ENCODE measurements at places on chromosomes 7 and 10.

DNA sequence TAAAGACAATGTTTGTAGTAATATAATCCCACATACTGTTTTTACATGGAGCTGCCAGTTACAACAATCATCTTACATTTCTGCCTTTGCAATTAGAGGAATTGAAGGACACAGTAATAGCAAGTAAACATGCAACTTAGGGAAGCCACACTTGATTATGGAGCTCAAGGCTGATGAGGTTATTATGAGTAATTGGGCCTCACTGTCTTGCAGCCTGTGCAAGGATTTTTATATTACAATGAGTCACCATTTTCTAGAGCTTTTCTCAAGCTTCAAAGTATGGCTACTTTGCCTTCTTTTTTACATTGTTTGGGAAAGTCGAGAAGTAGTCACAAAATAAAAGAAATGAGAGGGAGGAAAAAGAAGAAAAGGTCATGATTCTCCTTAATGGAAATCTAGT is 226.4 kb downstream of the KIAA1217 start:
- no peak overlapping the region for H3K4me3 ChIP-seq
- H3K27ac ChIP-seq, result no peak overlapping the region
- H3K36me3 ChIP-seq, result peaks cover 51% of the 10 kb centered on the region
- no peaks in the 10 kb centered on the region for H3K27me3 ChIP-seq

DNA sequence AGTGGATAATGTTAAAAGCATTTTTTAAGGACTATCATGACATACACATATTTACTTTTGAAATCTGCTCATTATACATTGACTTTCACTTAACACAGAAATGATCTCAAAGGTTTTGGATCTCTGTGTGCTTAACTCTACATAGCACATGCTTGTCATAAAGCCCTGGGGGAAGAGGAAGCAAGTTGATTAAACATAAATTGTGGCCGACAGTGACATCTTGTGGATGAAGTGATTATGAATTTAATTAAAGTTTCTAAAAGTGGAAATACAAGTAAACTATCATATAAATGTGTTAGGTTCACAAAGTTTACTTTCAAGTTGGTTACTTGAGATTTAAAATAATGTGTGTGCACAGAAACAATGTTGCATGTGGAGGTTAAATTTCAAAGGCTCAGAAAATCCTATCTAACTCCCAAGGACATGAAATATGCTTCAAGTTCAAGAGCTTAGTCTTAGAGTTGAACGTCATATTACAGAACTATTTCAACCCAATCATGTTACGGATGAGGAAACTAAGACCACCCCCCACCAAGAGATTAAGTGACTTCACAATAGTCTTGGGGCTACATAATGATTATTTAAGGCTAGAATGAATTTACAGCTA is 1247.8 kb downstream of the GATA3 start:
- H3K27ac ChIP-seq, result no peak overlapping the region
- no peaks in the 10 kb centered on the region for H3K27me3 ChIP-seq
- no peaks in the 10 kb centered on the region for H3K36me3 ChIP-seq
- DNase-seq, result no peak

DNA sequence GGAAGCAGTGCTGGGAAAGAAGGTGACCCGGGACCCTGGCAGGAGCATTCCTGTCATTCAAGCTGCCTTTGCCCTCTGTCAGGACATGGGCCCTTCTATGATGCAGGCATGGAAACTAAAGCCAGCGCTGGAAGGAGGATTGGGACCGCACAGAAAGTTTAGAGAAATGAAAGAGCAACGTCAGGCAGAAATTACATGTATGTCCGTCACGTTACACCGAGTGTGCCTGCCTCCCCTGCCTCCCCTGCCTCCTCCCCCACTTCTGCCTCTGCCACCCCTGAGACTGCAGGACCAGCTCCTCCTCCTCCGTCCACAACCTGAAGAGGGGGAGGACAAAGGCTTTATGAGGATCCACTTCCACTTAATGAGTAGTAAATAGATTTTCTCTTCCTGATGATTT is 13.9 kb upstream of the PWWP2B start:
- no peak for DNase-seq
- H3K4me3 ChIP-seq, result no peak overlapping the region

- no peak overlapping the region for H3K4me3 ChIP-seq
- H3K27me3 ChIP-seq, result no peaks in the 10 kb centered on the region
- peaks cover 64% of the 10 kb centered on the region for H3K4me1 ChIP-seq
- no peak for DNase-seq
- peak overlapping the region; percentile 71 for H3K27ac ChIP-seq
These were observed 4.8 kb downstream of the GSTO1 start for GRCh38 chr10:104259456-104259855.

DNA sequence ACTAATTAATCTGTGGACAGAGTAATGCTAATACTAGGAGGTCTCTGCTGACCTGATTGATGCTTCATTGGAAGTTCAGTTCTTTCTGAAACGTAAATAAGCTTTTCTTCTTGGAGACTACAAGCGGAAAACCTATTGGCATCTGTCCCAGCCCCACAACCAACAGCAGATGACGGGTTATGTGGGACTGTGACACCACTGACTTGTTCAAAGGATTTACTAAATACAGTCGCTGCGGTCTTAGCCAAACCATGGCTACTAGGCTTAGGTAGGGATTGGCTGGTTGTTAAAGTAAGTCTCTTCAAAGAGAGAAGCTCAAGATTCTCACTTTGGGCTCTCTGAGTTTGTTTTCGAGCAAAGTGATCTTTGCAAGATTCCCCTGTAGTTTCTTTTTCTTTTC is 68.3 kb downstream of the HYCC1 start:
- no peak overlapping the region for H3K4me3 ChIP-seq
- H3K27ac ChIP-seq, result no peak overlapping the region
- no peak for DNase-seq
- H3K4me1 ChIP-seq, result no peaks in the 10 kb centered on the region
- no peaks in the 10 kb centered on the region for H3K36me3 ChIP-seq

- DNase-seq, result no peak
- H3K4me3 ChIP-seq, result no peak overlapping the region
- H3K36me3 ChIP-seq, result peaks cover 39% of the 10 kb centered on the region
- no peaks in the 10 kb centered on the region for H3K27me3 ChIP-seq
- no peak overlapping the region for H3K27ac ChIP-seq
These were observed 65.6 kb downstream of the HK1 start for GRCh38 chr10:69343905-69344304.

DNA sequence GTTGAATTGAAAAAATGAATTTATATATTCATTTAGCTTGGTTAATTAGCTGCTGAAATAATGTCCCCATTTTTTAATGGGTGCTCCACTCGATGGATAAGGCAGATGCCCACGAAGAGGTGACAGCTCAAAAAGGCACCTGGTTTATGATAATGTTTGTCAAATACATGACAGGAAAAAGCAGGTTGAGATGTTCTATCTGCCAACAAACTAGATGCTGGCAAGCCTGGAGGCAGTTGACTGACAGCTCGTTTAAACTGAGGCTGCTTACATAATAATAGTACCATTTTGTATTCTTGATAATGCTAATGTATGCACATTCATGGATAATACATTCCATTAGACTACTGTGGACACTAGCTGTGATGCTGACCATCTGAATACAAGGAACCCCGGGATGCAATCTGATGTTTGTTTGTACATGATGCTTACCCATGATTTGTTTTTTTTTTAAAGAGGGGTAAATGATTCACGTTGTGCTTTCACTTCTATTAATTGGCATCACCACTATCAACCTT is 69.0 kb upstream of the GPR158 start:
- no peak overlapping the region for H3K27ac ChIP-seq
- H3K27me3 ChIP-seq, result no peaks in the 10 kb centered on the region
- H3K4me1 ChIP-seq, result no peaks in the 10 kb centered on the region
- H3K4me3 ChIP-seq, result no peak overlapping the region
- no peaks in the 10 kb centered on the region for H3K36me3 ChIP-seq

DNA sequence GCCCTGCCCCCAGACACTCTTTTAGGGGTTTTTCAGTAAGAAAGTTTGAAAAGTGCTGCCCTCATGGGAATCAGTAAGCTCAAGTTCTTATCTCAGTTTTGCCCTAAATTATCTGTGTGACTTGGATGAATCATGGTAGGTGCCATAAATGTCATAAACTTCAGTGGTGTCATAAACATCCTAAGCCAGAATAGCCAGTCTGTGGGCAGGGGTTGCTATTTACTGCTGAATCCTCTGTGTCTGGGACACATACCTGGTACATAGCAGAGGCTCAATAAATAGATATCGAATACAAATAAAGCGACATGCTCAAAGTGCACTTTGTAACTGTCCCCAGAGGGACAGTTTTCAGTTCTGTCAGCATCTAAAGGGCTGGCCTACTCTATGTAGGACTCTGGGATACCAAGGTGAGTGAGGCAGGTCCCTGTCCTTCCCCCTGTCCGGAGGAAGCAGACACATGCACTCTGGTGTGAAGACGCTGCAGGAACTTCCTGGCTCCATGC is 502.1 kb downstream of the RPS24 start:
- H3K36me3 ChIP-seq, result no peaks in the 10 kb centered on the region
- H3K4me1 ChIP-seq, result peaks cover 13% of the 10 kb centered on the region
- DNase-seq, result no peak
- H3K27me3 ChIP-seq, result no peaks in the 10 kb centered on the region
- no peak overlapping the region for H3K4me3 ChIP-seq
- H3K27ac ChIP-seq, result no peak overlapping the region

DNA sequence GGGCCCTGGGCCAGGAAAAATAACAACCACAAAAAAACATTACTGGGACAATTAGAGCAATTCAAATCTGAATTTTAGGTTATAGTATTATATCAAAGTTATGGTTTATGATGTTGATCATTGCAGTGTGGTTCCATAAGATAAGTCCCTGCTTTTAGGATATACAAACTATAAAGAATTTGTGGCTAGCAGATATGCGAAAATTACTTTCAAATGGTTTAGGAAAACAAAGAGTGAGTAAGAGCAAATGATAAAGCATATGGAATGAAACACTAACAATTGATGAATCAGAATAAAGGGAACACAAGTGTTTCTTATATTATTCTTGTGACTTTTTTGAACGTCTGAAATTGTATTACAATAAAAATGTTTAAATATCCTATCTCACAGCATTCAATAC is 64.4 kb upstream of the HECTD2 start:
- no peak overlapping the region for H3K27ac ChIP-seq
- peaks cover 12% of the 10 kb centered on the region for H3K4me1 ChIP-seq
- no peak overlapping the region for H3K4me3 ChIP-seq
- H3K27me3 ChIP-seq, result no peaks in the 10 kb centered on the region

DNA sequence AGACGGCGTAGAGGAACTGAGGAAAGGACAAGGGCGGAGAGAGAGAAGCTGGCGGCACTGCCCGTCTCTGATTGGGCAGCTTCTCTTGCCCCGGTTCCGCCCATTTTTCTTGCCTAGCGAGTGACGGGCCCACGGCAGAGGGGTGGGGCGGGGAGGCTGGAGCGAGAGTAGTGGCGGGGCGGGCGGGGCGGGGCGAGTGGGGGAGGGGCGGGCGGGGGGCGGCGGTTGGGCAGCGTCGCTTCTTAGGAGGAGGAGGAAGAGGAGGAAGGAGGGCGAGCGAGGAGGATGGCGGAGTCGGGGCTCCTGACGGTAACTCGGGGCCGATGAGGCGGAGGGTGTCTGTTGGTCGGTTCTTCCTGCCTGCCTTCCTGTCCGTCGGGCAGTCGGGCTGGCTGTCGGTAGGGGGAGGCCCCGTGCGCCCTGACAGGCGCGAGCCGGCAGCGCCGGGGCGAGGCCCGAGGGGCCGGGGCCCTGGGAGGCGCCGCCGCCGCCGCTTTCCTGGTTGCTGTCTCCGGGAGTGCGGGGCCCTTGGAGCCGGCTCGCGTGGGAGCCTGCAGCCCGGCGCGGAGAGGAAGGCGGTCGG is at the start of gene SHOC2:
SHOC2 (plus strand) TSS at position 256 of the 583 bp plus-strand sequence. CDS start 44,755 bp downstream, outside the sequence.
- H3K36me3 ChIP-seq, result peaks cover 6% of the 10 kb centered on the region
- H3K27ac ChIP-seq, result peak within 1 kb of the TSS; percentile 98
- no peak for DNase-seq
- H3K4me3 ChIP-seq, result peak within 1 kb of the TSS; percentile 79
- H3K27me3 ChIP-seq, result no peaks in the 10 kb centered on the region

DNA sequence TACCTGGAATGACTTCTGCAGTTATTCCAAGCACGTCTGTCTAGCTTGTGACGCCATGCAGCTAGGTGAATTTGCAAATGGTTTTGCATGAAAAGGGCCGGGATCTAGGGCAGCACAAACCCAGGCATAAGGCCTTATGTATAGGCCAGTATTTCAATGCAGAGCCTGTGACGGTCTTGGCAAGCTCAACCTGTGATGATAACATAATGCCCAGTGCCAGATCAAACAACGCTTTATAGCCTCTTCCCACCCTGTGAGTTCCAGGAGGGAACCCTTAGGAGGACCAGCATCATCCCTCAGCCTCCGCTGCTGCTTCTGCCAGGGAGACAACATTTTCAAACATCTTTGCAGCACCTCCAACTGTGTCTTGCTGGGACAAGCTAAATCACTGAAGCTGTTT is 390.7 kb downstream of the INHBA start:
- no peak overlapping the region for H3K27ac ChIP-seq
- no peaks in the 10 kb centered on the region for H3K27me3 ChIP-seq
- no peaks in the 10 kb centered on the region for H3K36me3 ChIP-seq
- DNase-seq, result no peak

GRCh38 chr10:89887406-89887805 is 186.0 kb downstream of the KIF20B start:
- no peaks in the 10 kb centered on the region for H3K36me3 ChIP-seq
- no peaks in the 10 kb centered on the region for H3K4me1 ChIP-seq
- no peak for DNase-seq
- no peak overlapping the region for H3K4me3 ChIP-seq
- H3K27ac ChIP-seq, result no peak overlapping the region
- no peaks in the 10 kb centered on the region for H3K27me3 ChIP-seq

DNA sequence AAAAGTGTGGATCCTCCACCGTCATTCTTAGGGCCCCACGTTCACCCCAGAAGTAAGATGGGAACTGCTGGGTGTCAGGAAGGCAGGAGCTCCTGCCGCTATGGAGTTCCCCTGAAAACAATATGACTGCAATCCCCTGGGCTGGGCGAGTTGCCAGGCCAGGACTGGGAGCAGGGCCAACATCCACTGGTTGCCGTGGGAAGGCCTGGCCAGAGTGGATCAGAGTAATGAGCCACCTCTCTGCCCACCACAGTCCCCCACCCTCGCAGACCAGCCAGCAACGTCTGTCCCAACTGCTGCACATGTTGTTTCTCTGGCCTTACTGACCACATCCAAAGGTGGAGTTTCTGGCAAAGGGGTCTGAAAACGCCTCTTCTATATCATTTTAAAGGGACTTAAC is 86.6 kb downstream of the STRA8 start:
- H3K36me3 ChIP-seq, result no peaks in the 10 kb centered on the region
- H3K4me3 ChIP-seq, result no peak overlapping the region
- DNase-seq, result no peak
- H3K27me3 ChIP-seq, result no peaks in the 10 kb centered on the region

GRCh38 chr7:69782917-69783684 is 184.8 kb downstream of the AUTS2 start:
- H3K4me1 ChIP-seq, result peaks cover 84% of the 10 kb centered on the region
- H3K27ac ChIP-seq, result peak overlapping the region; percentile 51
- no peak for DNase-seq
- H3K36me3 ChIP-seq, result no peaks in the 10 kb centered on the region

- DNase-seq, result no peak
- H3K4me3 ChIP-seq, result peak overlapping the region; percentile 50
- no peaks in the 10 kb centered on the region for H3K36me3 ChIP-seq
- H3K27me3 ChIP-seq, result no peaks in the 10 kb centered on the region
- peaks cover 18% of the 10 kb centered on the region for H3K4me1 ChIP-seq
These were observed 322 bp upstream of the RAMP3 start for GRCh38 chr7:45157286-45157652.
